NCI-H226 (cell line): ENCODE measurements at places on chromosomes 7 and 10.
A peak's percentile ranks its signal among the peaks of the same experiment; 100 is the strongest.

DNA sequence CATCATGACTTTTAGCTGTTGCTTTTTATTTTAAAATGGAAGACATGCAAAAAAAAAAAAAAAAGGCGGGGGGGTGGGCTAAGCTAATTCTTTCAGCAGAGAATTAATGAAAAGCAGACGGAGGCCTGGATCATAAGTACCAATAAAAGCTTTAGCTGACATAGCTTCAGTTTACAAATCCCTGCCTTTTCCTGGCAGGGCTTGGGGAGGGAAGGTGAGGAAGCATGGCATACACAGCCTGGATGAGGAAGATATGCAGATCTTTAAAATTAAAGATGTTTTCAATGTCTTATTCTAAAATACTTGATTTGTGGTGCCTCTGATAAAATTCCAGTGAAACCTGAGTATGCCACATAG is 57.0 kb downstream of the ICA1 start:
- DNase-seq, result no peak

GRCh38 chr7:75856536-75856935 is 22.3 kb upstream of the RHBDD2 start:
- no peak for DNase-seq

DNA sequence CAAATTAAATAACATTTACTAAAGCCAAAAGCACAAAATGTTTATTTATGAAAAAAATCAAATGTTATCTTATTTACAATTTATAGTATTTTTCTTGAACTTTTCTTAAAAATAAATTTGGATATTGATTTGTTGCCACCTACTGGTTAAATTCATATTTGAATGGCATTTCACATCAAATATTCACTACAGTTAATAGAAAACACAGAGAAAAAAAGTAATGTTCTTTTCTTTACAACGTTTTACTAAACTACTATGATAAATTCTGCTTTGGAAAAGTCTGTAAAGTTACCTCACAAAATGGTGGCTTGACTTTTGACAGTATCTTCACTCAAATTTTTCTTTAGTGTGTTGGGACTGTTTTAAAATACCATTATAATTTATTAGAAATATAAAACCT is 52.7 kb downstream of the SRPK2 start:
- DNase-seq, result no peak

DNA sequence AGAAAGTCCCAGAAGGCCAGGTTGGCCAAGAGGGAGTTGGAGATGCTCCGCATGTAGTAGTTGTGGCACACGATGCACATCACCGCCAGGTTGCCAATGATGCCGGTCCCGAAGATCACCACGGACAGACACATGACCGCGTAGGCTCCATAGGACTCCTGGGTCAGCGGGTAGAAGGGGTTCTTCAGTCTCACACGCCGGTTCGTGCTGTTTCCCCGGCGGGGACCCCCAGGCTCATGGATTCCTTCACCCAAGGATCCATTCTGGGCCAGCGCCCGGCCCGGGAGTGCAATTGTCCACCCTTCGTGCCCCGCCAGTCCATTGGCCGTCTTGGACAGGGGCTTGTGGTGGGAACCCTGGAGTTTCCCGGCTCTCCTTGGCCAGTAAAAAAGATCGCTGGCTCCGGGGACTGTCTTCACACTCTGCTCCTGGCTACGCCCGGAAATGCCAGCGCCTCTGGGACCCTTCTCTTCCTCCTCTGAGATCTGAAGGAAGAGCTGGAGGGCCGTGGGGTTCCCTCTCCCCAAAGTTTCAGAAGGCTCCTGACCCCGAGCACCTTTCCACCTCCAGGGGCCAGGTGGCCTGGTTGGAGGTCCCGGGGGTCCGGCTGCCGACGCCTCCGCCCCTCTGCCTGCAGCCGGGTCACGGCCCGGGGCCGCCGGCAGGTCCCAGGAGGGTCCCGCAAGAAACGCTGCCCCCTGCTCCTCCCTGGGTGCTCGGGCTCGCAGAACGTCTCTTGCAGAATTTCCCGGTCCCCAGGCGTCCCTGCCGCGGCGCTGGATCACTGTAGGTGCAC is 1.3 kb downstream of the GPR37 start:
- no peak for DNase-seq

GRCh38 chr7:111933609-111934008 is 272.6 kb downstream of the DOCK4 start:
- no peak for DNase-seq

GRCh38 chr7:107168233-107169119 is at the start of gene HBP1:
Gene HBP1 (plus strand): TSS chr7:107169003. CDS start chr7:107179894, 10,891 bp downstream.
- peak; percentile 99 for DNase-seq

DNA sequence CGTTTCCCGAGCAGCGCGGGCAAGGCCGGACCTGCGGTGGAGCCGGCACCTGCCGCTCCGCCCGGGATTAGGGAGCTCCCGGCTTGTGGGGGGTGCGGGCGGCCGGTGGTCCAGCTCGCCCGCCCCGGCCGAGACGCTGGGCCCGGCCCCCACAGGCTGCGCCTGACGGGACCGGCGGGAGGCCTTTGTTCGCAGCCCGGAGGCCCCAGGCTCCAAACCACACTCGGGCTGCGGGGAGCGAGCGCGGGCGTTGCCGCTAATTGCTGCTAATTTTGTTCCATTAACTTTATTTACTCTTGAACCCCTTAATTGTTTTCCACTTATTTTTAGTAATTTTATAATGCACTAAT is 9.6 kb downstream of the UNCX start:
- DNase-seq, result no peak

- peak; percentile 53 for DNase-seq
Measured at GRCh38 chr10:11068861-11069633, 51.4 kb downstream of the CELF2 start.

GRCh38 chr10:31700181-31700611 is 228.4 kb downstream of the ARHGAP12 start:
- DNase-seq, result no peak

DNA sequence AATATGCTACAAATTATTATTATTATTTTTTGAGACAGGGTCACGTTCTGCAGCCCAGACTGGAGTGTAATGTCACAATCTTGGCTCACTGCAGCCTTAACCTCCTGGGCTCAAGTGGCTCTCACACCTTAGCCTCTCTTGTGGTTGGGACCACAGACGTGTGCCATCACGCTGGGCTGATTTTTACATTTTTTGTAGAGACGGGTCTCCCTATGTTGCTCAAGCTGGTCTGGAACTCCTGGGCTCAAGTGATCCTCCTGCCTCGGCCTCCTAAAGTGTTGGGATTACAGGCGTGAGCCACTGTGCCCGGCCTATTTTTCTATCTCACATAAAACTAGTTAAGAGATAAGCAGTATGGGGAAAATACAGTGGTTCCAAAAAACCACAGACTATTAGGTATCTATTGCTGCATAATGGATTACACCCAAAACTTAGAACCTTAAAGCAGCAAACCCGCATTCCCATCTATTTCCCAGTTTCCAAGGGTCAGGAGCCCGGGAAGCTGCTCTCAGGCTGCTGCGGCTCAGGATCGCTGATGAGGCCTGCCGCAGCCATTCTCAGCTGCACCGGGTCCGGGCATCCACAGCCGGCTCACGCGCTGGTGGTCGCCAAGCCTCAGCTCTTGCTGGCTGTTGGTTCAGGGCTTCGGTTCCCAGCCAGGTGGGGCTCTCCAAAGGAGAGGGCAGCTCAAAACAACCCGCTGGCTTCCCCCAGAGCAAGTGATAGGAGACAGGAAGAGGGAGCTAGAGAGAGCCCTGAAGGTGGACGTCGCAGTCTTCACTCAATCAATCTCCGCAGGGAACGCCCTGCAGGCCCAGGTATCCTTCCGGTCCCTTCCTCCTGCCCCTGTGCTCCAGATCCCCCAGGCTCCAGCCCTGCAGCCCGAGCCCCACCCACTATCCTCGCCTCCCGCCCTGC is 128.2 kb downstream of the UBE2H start:
- peak; percentile 80 for DNase-seq

DNA sequence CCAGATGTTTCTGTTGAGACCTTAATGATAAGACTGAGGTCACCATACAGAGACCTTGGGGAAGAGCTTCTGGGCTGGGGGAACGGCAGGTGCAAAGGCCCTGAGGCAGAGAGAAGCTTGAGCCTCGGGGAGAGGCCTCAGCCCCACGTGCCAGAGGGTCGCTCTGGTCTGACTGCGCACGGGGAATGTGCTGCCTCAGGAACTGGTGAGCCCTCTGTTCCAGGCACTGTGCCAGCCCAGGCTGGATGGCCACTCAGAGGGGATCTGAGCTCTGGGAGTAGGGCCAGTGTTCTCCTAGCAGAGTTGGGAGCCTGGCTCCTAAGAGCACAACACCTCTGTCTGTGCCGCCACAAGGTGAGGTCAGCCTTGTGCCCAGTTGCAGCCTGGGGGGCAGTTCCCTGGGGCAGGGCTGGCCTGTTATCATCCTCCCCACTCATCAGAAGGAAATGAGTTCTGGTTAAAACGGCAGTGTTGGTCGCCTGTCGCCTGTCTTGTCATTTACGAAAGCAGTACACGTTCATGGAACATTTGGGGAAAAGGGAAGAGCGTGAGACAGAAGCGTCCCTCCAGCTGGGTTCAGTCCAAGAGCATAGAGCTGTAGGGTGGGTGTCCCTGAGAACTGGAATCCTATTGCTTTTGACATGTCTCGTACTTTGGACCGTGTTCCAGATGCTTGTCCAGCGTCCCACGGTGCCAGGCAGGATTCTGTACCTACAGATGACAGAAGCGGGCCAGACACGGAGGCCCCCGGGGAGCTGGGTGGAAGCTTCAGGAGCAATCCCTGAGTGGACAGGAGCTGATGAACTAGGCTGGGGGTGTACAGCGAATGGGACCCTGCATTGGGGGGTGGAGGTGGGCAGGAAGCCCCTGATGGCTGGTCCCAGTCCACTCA is 4.3 kb downstream of the TTYH3 start:
- DNase-seq, result no peak

DNA sequence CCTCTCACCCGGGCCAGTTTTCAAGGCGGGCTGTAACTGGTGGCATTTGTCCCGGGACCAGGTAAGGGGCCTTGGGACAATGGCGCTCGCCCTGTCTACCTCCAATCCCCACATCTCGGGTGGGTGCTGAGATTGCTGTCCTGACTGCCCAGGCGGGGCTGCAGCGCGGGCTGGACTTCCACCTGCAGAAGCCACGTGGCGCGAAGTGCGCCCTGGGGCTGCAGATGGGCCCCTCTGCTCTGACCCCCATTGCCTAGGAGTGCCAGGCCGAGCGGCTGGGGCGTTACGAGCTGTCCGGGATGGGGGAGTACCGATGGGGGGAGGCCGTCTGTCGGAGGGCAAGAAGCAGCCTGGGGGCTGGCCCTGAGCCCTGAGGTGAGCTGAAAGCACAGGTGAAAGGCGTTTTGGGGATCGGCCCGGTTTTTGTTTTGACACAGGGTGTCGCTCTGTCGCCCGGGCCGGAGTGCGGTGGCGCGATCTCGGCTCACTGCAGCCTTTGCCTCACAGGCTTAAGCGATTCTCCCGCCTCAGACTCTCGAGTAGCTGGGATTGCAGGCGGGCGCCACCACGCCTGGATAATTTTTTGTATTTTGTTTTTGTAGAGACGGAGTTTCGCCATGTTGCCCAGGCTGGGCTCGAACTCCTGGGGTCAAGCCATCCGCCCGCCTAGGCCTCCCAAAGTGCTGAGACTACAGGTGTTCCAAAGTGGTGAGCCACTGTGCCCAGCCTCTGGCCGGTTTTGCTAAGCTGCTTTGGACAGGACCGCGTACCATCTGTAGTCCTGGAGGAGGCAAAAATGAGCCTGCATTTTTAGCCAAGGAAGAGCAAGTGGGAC is at the start of gene SFXN2:
SFXN2 (plus strand) TSS at position 16 of the 835 bp plus-strand sequence. CDS start 12,001 bp downstream, outside the sequence.
- no peak for DNase-seq

- no peak for DNase-seq
Measured at GRCh38 chr7:34165466-34165865, 260.1 kb downstream of the BMPER start.

DNA sequence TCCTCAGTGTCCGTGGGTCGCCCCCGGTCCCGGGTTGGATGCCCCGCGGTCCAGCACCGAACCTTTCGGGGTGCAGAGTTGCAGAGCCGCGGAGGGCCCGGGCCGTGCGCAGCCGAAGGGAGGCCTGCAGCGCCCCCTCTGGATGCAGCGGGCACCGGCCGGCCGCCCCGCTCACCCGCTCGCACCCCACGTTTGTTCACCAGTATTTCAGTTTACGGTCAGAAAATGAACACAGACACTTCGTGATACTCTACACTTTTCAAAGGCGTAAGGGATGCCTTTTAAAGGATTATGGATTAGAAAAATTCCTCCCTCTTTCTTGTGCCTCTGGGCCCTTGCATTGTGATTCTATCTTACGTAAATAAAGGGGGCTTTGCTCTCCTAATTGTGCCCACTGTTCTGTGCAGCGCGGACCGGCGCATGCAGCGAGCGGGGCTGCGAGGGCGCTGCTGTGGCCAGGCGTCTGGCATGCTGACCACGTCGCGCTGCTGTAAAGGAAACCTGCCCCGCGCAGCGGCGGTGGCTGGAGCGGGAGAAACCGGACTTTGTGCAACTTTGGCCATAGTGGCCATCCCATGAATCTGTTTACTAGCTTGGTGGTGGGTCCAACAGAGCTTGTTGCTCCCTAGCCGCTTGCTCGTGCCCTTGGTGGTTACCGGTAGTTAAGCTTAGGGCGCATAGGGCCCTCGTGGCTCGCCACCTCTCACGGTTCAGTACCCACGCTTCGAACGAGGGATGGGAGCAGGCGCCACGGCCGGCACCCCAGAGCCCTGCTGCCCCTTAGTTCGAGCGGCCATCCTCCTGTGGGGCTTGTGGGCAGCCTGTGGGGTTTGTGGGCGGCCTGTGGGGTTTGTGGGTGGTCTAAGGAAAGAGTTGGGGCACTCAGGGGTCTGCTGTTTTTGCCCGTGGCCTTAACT is 739 bp upstream of the MEST start:
- DNase-seq, result no peak

- no peak for DNase-seq
Measured at GRCh38 chr10:121831777-121832176, 96.1 kb downstream of the ATE1 start.

GRCh38 chr7:13790611-13791010 is 198.9 kb downstream of the ETV1 start:
- DNase-seq, result no peak
